Lung (tissue), 17 donors: ENCODE measurements at places on chromosomes 1 and 21.

DNA sequence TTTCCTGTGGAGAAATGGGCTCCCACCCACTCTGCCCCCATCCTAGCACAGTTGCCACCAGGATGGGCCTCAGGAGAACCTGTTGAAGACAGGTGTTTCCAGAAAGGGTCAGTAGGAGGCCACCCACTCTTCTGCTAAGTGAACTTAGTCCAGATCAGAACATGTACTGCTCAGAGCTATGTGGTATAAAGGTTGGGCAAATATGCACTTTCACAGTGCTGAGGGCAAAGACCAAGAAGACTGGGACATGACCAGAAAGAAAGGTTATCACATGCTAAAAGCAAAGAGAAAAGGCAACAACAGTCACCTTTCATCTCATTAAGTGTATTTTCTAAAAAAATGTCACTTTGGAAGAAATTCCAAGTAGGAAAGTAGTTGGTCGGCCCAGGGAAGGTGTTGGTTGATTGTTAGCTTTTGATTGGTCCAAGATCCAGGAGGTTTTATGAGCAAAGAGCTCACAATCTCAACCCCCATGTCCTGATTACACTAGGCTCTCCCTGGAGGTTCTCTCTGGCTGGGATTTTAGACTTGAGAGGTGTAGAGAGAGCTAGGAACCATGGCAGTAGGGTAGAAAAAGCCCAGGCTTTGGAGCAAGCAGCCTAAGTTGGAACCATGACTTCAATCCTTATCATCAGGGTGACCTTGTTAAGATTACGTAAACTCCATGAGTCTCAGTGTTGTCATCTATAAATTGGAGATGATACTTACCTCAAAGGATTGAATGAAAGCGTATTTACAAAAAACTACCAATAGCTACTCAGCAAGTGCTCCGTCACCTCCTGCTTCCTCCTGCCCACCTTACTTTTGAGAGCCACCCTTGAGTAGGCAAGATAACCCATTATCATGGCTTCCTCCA lies 102.6 kb downstream of the GLUL start:
- DNase-seq = no peak

DNA sequence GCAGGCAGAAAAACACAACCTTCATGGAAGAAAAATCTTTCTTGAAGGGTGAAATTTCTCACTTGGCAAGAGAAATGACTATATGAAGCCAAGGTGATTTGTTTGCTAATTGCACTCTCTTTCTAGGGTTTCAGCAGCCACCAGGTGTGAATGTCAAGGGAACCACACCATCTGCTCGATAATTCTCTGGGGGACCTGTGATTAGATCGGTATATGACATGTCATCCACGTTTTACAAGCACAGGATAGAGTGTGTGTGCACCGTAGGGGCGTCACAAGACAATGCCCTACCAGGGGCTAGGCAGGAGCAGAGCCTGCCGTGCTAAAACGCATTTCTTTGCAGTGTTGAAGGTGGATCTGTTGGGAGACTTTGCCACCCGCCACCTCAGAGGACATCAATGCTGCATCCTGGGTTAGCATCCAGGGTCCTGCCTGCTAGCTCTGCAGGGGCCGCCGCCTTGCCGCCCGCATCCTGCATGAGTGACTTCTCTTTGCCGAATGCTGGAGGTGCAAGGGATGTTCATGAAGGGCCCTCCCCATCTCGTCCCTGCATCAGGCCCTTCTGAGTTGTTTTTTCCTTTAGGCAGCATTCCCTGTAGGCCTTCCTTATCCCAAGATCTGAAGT lies 37.8 kb upstream of the CCSAP start:
- no peak for DNase-seq

- DNase-seq = no peak
These were observed 64.4 kb upstream of the ETS2 start for GRCh38 chr21:38741092-38741949.

DNA sequence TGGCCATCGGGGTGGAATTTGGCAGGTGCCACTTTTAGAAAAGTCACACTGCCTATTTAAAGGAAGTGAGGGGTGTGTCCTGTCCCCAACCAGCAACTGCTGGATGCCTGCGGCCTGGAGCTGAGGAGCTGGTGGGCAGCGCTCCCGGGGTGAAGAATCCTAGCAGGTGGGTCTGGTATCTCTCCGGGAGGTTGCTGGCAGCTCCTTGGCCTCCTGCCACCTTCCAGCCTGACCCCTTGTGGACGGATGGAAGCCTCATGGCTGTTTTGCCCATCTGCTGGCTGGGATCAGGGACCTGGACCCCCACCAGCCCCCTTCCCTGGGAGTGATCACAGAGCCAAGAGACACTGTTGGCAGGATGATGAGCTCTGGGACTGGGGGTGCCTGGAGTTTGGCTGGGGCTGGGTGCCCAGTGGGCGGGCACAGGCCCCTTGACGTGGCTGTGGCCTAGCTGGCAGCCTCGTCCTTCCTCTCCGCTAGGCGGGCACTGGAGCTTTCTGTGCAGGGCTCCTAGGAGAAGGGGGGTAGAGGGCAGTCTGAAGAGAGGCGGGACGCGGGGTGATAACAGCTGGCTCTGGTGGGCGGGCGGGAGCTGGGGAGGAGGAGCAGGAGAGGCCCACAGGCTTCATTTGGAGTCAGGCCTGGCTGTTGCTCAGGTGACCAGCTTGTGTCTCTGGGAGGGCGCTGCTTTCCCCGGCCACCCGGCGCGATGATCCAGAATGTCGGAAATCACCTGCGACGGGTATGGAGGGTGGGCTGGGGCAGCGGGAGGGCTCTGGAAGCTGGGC lies at the start of gene ACOT11:
Gene ACOT11, plus strand, starts transcription at position 628 of the 788 bp plus-strand sequence. Its CDS starts 82 bp downstream, at position 710.
- DNase-seq = peak; percentile 92

DNA sequence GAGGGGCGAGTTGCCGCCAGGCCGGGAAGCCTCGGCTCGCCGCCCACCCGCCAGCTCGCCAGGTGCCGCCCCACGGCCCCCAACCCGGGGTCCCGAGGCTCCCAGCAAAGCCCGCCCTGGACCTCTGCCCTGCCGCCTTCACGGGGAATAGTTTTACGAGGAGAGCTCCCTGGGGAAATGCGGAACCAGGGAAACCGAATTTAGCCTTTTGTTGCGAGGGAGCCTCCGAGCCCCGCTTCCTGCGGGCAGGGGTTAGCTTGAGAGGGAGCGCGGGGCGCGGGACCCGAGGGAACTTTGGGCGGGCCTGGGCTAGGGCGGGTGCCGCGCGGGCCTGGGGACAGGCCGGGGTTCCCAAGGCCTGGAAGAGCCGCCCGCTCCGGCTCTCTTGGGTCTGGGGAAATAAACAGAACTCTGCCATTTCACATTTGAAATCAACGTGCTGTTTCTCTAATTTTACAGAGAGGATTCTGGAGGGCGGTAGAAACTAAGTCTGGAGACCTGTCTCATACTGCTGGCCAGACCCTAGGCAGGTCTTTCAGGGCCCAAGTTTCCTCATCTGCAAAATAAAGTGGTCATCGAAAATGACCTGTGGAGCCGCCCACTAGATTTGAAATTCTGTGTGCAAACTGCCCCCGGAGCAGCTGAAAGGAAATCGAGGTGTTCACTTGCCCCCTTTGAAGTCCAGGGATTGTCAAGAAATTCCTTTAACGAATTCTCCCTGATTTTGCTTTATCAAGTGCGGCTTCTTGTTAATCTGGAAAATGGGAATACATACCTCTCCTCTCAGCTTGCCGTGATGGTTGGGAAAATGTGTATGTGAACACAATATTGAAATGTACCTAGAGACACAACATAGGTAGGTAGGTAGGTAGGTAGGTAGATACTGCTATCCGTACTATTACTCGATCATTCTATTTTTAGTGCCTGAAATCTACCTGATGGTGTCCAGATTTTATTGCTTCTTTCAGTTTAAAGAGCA lies 749 bp upstream of the GLUL start:
- no peak for DNase-seq

GRCh38 chr1:233707153-233707879 lies 93.4 kb downstream of the KCNK1 start:
- no peak for DNase-seq

DNA sequence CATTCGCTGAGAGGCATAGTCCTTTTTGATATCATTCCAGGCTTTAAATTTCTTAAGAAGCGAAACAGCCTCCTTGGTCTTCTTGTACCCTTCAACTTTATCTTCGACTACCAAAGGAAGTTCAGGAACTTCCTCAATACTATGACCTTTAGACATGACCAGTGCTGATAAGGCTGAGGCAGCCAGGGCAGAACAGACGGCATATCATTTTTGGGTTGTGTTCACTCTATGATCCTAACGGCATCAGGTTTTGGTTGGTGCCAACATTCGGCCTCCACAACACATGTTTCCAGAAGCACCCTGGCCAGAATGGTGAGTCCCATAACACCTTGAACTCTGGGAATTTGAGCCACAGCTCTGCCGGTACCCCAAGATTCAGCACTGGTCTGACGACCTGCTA lies 31.4 kb upstream of the MYOC start:
- DNase-seq = no peak

- DNase-seq = no peak
These were observed 511 bp downstream of the ZNF683 start for GRCh38 chr1:26372039-26372438.

DNA sequence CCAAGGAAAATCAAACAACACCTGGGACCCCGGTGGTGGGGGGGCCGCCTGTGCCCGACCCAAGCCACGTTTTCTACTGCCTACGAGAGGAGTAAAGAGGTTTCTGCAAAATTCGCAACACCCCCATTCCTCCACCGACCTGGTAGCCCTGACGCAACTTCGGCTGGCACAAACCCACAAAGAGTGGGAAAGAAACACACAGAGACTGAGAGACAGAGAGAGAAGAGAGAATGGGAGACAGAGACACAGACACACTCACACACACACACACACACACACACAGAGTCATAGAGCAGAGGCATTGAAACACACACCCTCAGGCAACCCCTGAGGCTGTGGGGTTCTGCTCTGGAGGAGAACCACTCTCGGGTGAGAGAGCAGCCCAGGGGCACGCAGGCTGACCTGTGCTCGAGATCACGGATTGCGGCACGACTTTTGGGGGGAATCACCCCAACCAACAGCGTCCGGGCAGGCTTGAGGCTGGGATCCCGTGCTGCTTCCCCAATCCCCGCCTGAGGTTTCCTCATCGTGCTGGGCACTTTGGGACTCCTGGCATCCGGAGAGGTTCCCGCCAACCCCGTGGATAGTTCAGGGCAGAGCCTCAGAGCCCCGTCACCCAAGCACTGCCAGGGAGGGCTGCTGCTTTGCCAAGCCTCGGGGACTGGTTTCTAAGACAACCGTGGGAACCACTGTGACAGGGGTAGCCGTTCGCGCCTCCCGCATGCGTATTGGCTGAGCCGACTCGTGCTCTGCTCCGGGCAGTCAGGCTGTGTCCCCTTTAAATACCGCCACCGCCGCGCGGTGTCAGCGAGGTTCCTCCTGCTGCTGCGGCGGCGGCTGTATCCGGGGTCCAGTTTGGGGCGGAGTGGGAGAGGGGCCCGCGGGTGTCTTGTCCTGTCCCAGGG lies 682.4 kb upstream of the TPTE start:
- no peak for DNase-seq

DNA sequence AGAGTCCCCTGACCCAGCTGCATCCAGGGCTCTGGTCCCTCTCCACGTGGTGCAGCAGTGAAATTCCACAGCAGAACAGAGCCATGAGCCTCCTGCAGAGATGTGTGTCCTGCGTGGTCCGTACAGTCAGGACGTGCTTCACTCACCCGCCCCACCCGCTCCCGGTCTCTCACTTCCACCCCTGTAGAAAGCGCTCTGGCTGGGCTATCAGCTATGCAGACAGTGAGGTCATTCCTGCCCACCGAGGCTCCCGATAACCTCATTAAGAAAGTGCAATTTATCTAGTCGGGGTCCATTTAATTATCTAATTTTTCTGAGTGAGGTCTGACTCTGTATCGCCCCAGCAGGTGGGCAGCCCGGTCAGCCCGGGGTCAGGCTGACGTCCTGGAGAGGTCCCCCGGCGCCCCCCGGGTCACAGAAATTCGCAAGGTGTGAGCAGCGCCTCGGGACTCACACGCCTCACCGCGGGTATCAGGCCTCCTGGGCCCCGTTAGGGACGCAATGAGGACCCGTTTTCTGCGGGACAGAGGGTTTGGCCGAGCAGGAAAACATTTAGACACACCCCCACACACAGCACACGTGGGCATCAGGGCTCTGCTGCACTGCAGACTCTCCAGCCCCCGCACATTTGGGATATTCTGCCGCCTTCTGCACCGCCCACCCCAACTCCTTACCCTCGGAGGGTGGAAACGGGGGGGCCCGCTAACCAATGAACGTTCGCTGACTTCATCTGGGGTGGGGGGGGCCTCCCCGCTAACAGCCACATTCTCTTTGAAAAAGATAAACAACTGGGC lies 76.7 kb downstream of the PRDM16 start:
- DNase-seq = peak; percentile 7

GRCh38 chr1:18182398-18183160 lies 75.0 kb downstream of the IGSF21 start:
- no peak for DNase-seq

DNA sequence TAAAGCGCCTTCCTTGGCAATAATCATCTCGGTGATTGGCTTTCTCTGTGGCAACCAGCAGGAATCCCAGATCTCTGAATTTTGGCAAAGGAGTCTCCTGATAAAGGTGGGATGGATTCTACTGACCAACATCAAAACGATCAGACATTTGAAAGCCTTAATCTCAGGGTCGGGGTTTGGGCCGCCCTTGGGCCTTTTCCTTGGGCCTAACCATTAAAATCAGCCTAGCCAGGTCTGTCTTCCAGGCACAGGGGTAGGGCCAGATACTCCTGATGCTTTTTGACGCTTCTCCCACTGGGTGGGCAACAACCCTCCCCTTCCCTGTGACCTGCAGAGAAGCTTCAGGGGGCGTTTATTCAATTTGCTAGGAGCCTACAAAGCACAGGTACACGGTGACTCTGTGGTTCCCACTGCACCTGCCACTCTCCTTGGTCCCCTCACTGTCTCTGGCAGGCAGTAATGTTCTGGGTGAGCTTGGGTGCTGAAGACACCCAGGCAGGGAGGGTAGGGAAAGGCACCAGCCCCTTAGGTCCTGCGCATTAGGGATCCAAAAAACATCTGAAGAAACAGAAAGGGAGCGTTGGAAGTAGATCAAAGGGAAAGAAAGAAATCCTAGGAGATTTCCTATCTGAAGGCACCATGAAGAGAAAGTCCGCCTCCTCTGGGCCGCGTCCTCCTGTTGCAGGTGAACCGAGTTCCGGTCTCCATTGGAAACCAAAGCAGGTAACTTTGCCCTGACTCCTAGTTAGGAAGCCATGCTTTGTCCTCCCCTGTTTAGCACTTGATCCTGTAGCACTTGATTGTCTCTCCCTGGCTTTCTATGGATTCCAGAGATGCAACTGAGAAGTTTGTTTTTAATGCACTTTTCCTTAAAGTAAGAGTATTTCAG lies 12.3 kb downstream of the RNU1-2 start:
- no peak for DNase-seq

DNA sequence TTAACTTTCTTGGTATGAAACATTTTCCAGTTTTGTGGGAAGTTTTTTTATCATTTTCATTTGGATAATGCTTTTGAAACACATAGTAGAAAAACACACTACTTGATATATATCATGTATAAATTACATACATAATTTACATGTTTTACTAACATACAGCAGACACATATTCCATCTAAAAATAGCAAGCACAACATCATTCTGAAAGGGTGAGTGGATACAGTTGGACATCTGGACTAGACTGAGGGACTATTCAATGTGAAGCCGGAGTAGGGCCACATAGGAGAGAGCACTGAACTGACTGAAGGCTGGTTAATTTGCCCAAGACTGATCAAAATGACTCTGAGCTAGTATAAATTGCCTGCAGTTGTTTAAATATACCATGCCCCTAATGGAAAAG lies 11.7 kb downstream of the CDKN2C start:
- no peak for DNase-seq
